ENCODE measurements at places on chromosomes 11 and 22.

- no peak for DNase-seq
These were observed 4.5 kb upstream of the GCAT start for GRCh38 chr22:37803195-37803638.

GRCh38 chr11:67022961-67023956 lies at the start of gene SYT12:
Gene SYT12 (plus strand): TSS chr11:67023134. CDS start chr11:67030145, 7,011 bp downstream.
- no peak for DNase-seq

DNA sequence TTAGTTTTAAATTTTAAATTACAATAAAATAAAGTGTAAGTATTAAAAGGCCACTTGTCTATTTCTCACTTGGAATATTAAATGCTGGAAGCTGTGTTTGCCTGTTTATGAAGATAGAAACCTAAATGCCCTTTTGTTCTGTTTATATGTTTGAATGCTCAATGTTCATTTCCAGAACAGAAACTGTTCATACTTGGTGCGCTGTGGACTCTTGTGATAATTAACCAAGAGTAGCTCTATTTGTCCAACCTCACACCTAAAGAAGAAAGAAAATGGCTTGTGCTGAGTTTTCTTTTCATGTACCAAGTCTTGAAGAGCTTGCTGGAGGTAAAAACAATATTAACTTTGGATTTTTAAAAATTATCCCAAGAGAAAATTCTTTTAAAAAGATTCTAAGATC lies 5.7 kb downstream of the C11orf54 start:
- no peak for DNase-seq

DNA sequence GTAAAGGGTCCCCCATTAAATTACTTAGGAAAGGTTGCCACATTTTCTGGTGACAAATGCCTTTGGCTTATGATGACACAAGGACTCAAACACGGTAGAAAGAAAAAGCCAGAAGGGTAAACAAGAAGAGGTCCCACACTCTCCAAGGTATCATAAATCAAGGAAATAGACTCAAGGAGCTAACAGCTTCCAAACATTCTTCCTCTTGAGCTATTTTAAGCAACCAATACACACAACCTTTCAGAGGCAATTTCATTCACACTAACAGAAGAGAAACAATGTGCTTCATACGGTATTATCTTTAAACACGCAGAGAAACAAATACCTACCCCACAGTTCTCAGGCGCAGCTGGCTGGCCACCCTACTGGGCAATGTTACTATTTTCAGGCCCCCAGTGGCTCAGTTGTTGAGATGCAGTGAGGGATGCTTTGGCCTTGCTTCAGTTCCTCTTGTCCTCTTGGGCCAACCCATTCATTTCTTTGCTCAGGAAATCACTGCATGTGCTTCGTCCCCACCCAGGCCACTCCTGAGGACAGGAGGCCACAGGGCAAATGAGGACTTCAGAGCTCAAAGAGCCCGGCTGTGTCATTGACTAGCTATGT lies 15.8 kb downstream of the ABTB2 start:
- no peak for DNase-seq

DNA sequence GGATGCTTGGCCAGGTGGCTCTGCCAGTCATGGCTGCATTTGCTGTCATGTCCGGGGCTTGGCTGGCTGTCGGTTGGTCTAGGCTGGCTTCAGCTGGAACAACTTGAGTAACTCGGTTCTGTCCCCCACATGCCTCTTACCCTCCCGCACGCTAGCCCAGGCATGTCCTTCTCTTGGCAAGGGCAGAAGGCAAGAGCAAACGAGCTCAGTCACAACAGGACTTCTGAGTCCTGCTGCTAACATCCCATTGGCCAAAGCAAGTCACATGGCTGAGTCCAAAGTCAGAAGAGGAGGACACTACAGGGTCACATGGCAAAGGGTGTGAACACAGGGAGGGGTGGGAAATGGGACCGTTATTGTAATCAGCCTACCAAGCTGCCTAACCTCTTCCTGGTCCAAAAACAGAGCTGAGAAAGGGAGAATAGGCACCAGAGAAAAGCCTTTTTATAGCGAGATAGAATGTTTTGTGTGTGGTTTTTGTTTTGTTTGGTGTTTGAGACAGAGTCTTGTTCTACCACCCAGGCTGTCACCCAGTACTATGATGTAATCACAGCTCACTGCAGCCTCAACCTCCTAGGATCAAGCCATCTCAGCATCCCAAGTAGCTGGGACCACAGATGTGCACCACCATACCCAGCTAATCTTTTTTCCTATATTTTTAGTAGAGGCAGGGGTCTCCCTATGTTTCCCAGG lies 81.9 kb downstream of the MN1 start:
- peak; percentile 11 for DNase-seq

GRCh38 chr11:64122411-64123410 lies 43.2 kb downstream of the MACROD1 start:
- DNase-seq = no peak

- DNase-seq = peak; percentile 13
These were observed 46.1 kb upstream of the OR4B1 start for GRCh38 chr11:48170241-48171233.

DNA sequence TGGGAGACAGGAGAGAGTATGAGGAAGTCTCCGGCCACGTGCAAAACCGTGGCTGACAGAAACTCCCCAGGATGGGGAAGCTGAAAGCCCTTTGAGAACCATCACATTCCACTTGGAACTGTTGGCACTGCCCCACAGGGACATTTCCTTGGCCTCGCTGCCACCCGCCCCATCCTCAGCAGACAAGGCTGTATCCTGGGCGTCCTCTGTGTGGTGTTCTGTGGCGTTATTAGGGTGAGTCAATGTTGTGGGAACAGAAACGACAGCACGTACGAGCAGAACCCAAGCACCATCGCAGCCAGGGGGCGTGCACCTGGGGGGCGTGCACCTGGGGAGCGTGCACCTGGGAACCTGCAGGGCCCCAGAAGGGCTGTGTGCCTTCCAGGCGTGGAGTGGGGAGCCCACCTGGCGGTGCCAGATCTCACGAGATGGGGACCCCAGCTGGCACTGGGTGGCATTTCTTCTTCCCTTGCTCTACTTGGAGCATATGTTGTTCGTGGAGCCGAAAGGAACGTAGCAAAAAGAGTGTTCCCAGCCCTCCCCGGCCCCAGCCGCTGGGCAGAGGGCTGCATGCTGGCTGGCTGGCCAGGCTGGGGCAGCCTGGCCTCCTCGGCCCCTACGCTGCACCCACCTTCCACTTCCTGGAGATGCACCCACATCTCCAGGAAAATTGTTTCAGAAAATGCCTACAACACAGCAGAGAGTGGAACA lies 35.4 kb downstream of the NFAM1 start:
- DNase-seq = peak; percentile 78

DNA sequence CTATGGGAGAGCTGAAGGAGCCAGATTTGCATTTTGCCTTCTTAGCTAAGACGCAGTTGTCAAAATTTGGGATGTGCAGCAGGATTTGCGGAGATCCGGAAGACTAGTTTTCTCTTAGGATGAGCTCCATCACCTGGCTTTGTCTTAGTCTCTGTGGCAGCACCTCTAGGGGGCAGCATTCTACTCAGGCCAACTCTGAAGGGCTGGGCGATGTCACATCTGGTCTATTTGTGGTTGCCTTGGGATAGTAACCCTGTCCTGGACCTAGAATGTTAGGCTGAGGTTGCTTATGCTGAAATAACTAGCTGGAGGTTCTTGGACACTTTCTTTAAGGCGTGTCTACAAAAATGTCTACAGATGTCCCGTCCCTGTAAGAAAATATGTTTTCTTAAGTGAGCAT lies 116.2 kb downstream of the FAT3 start:
- DNase-seq = peak; percentile 15

DNA sequence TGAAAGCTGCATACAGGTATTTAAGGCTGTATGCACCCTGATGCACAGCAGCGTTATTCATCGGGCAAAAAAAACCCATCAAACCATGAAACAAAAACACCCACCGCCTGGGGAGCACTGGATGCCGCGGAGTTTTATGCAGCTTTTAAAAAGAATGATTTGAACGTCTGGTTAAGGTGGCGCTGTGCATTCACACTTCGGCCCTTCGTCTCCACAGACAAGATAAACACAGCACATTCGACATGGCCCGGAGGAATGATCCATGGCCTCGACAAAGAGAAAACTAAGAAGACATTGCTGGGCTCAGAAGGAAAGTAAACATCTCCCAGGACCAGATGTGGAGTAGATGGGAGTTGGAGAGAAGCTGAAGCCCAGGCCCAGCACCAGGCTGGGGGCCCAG lies 40.8 kb upstream of the GAL start:
- DNase-seq = peak; percentile 53

DNA sequence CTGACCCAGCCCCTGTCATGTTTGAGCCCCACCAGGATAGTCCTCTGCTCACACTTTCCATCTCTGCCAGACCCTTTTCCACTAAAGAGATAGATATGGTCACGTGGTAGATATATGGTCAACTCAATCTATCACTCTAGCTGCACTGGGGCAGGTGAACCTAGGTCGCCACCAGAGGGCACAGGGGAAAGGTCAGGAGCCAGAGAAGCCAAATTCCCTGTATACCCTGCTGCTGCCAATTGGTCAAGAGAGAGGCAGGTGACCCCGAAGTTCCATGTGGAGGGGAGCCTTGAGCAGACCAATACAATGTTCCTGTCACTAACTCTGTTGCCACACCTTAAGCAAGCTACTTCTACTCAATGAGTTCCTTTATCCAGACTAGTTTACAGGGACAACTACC lies 101.1 kb upstream of the GALNT18 start:
- no peak for DNase-seq

- DNase-seq = peak; percentile 67
These were observed 17.8 kb upstream of the WNT7B start for GRCh38 chr22:45994491-45995404.

DNA sequence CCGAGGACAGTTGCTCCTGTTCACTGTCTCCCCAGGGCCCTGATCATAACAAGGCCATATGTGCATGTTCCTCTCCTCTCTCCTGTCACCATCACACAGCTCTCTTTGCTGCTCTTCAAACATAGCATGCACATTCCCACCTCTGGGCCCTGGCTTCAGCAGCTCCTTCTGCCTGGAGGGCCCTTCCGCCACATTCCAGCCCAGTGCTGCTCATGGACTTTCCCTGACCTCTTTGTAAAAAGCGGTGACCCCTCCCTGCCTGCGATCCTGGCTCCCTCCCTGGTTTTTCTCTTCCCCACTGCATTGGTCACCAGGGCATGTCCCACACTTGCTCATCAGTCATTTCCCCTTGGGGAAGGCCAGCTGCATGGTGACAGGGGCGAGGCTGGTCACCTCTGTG lies 98.2 kb downstream of the MYO18B start:
- DNase-seq = no peak

GRCh38 chr11:99791354-99791753 lies 770.6 kb downstream of the CNTN5 start:
- no peak for DNase-seq

- no peak for DNase-seq
These were observed 4.8 kb upstream of the CD248 start for GRCh38 chr11:66321606-66322005.

DNA sequence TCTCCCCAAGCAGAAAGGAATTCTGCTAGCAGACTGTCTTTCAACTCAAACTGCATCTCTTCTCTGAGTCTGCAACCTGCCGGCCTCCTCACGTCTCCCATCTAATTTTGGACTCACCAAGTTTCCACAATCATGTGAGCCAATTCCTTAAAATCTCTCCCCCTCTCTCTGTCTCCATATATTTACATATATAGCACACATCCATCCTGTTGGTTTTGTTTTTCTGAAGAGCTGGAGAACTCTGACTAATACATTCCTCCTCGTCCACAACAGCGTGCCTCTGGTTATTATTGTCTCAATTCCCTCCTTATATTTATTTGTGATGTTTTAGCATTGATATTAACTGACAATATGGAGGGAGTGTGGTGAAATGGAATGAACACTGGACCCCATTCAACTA lies 29.6 kb upstream of the FJX1 start:
- DNase-seq = no peak

DNA sequence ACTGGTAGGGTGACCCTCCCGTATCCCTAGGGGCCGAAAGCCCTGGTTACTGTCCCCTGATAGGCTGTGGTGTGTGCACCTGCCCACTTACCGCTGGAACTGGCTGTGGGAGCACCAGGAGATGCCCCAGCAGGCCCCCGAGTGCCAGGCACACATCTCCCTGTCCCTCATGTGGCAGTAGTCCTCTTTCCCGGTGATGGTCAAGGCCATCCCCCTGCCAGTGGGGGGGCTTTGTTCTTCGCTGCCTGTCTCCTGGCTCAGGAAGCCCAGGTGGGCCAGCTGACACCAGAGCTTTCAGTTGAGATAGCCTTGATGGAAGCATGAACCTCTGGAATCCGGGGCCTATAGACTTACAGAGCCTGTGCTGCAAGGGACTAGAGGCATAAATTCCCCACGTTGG lies 100.5 kb downstream of the MPPED1 start:
- no peak for DNase-seq

DNA sequence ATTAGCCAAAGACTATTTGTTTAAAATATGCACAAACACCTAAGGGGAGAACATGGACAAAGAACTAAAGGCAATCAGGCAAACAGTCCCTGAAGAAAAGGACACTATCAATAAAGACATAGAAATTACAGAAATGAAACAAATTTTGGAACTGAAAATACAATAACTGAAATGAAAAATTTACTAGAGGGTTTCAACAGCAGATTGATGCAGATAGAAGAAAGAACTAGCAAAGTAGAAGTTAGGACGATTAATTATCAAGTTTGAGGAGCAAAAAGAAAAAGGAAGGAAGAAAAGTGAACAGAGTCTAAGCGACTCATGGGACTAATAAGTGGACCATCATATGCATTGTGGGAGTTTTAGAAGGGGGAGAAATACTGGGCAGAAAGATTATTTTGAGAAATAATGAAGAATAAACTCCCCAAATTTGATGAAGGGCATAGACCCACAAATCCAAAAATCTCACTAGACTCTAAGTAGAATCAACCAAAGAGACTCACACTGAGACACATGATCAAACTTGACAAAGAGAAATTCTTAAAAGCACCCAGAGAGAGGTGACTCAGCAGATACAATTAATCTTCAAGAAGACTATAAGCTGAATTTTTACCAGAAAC lies 62.9 kb downstream of the JAM3 start:
- DNase-seq = no peak

- no peak for DNase-seq
These were observed 139.2 kb downstream of the ADAMTS15 start for GRCh38 chr11:130587658-130588057.

DNA sequence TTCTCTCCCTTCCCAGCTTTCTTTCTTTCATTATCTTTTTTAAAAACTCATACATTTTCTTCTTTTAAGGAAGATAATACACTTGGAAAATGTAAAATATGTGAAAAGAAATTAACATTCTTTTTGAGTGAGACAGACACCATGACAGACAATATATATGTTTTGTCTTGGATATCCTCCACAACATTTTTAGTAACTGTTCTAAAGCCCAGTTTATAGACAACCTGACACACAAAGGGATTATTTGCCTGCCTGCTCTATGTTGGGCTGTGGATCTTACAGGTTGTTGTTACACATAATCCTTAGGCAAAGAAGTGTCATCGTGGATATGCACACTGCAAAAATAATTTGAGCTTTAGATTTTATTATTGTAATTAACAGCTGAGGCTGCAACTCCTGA lies 301.4 kb upstream of the PDGFD start:
- no peak for DNase-seq

DNA sequence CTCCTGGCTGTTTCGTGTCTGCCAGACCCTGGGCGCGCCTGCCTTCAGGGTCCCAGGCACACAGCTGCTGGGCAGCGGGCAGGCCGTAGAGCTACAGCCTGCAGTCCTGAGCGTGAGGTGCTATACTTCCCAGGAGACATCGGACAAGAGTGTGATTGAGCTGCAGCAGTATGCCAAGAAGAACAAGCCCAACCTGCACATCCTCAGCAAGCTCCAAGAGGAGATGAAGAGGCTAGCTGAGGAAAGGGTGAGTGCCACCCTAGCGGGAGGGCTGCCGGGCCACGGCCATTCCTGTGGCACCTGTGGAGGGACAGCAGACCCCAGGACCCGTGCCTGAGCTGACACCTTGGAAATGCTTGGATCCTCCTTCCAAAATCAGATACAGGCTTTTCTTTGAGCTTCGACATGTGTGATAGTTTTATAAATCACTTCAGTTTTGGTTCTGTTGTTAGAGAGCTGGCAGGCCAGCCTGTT lies 7.1 kb upstream of the RANBP1 start:
- DNase-seq = no peak
